ENCODE measurements at places on chromosomes 1 and 21. TPM values are rescaled to one million over a fixed set of nuclear protein-coding genes. Genes with fewer than 3 reads are reported as not detected.
A peak's percentile ranks its signal among the peaks of the same experiment; 100 is the strongest.

DNA sequence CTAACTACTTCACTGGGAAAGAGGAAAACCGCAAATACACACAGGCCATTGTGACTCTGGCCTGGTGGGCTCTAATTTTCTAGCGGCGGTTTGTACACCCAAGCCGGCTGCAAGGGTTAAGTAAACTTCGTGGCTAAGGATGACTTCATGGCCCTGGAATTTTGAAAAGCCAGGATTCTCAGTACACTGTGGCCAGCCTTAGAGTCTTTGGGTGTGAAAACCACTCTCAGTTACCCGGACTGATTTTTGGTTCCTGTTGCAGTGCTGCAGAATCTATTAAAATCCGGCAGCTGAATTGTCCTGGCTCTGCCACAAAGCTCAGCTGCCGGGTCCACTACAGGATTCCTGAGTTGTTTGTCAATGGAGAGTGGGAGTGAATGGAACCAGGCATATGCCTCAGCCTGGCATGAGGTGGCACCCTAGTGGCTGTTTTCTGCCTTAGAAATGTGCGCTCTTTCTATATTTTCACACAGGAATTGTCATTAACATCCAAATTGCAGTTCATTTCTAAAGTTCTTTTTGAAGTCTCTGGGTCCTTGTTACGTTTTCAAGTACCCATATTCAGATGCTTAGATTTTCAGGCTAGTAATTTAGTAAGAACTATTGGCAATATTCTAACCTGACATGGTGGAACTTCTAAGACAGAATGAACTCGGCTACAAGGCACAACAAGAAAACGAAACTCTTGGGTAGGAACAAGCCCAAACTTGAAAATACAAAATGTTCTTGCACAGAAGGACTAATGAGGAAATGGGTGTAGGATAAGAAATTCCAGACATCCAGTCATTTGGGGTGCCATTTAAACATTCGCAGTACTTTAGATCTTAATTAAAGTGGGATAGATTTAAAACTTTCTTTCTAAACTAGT is 255.9 kb downstream of the NFIA start:
- H3K27ac ChIP-seq = peak overlapping the region; percentile 68
- peak; percentile 86 for DNase-seq
- H3K4me1 ChIP-seq = no peaks in the 10 kb centered on the region
- H3K4me3 ChIP-seq = no peak overlapping the region
- no peaks in the 10 kb centered on the region for H3K27me3 ChIP-seq
- H3K36me3 ChIP-seq = no peaks in the 10 kb centered on the region

GRCh38 chr1:176136891-176137290 is 70.2 kb downstream of the COP1 start:
- no peak for DNase-seq
- no peaks in the 10 kb centered on the region for H3K36me3 ChIP-seq

DNA sequence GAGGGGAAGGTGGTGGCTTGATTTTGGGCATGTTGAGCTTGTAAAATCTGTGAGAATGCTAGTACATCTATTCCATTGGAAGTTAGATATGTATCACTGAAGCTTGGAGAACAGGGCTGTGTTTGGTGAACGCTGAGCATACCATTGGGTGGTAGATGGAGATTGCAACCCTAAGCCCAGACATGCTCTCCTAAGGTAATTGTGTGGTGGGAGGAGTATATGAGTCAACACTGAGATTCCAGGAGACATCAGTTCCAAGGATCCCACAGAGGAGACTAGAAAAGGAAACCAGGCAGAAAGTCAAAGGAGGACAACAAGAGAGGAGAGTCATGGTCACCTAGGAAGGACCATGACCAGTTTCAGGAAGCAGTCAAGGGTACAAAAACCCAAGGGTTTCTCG is 60.4 kb downstream of the KIF21B start:
- H3K4me1 ChIP-seq = no peaks in the 10 kb centered on the region
- H3K27ac ChIP-seq = no peak overlapping the region
- H3K4me3 ChIP-seq = no peak overlapping the region
- DNase-seq = no peak
- no peaks in the 10 kb centered on the region for H3K27me3 ChIP-seq

GRCh38 chr1:115815694-115816093 is 25.2 kb downstream of the NHLH2 start:
- peaks cover 2% of the 10 kb centered on the region for H3K4me1 ChIP-seq
- no peak overlapping the region for H3K27ac ChIP-seq
- no peaks in the 10 kb centered on the region for H3K27me3 ChIP-seq
- H3K36me3 ChIP-seq = no peaks in the 10 kb centered on the region
- no peak for DNase-seq

DNA sequence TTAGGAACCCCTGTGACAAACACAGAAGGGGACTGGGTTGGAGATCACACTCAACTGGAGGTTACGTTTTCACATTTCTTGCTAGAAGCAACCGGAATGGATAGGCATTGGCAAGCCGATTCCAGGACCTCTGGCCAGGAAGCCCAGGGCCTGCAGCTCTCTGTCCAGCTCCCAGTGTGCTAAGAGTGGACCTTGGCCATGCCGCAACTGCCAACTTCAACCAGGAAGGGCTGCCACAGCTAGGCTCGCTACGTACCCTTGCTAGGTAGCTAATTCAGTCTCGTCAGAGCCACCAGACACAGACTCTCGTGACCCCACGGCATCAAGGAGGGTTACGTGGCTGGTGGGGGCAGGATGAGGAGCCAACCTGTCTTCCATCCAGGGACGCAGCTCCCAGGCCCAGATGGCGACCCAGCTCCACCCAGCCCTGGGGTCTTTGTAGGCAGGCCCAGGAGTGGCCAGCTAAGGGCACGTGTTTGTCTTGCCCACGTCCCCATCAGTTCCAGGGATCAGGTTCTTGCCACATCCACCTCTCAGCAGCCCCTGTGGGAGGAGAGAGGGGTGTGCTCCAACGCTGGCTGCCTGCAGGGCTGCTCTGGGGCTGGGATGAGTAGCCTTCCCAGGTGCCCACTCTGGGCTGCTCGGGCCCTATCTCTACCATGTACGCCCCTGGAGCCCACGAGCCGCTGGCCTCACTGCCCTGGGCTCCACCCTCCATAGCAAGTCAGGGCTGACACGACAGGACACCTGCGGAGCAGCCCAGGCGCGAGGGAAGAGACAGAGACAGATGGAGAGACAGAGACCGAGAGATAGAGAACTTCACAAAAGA is 39.2 kb downstream of the UBE2G2 start:
- no peak overlapping the region for H3K27ac ChIP-seq
- no peaks in the 10 kb centered on the region for H3K27me3 ChIP-seq
- H3K4me3 ChIP-seq = no peak overlapping the region
- no peaks in the 10 kb centered on the region for H3K36me3 ChIP-seq
- no peaks in the 10 kb centered on the region for H3K4me1 ChIP-seq

DNA sequence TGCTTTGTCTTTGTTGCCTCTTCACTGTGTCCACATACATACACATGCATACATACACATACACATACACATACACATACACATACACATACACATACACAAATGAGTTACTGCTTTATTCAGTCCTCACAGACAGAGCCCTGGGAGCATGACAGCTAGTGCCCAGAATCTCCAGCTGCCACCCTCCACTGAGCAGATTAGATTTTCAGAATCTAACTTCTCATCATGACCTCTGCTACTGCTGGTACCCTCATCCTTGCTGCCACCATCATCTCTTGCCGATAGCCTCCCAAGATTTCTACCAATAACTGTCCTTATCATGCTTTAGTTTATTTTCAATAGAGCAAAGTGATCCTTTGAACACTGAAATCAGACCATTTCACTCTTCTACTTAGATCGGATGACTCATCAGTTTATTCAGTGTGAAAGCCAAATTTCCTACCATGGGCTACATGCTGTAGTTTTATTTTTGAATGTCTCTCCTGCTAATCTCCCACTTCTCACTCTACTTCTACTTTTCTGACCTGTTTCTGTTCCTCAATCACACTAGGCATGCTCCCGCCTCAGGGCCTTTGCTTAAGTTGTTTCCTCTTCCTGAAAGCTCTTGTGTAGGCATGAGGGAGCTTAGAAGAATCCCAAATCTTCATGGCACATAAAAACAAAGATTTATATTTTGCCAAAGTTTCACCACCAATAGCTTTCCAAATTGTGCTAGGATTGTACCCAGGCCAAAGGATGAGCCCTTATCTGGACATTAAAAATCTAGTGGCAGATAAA is 43.0 kb downstream of the ATP6V1G3 start:
- no peaks in the 10 kb centered on the region for H3K27me3 ChIP-seq
- H3K4me3 ChIP-seq = no peak overlapping the region
- DNase-seq = no peak
- H3K36me3 ChIP-seq = no peaks in the 10 kb centered on the region
- no peak overlapping the region for H3K27ac ChIP-seq
- H3K4me1 ChIP-seq = no peaks in the 10 kb centered on the region

DNA sequence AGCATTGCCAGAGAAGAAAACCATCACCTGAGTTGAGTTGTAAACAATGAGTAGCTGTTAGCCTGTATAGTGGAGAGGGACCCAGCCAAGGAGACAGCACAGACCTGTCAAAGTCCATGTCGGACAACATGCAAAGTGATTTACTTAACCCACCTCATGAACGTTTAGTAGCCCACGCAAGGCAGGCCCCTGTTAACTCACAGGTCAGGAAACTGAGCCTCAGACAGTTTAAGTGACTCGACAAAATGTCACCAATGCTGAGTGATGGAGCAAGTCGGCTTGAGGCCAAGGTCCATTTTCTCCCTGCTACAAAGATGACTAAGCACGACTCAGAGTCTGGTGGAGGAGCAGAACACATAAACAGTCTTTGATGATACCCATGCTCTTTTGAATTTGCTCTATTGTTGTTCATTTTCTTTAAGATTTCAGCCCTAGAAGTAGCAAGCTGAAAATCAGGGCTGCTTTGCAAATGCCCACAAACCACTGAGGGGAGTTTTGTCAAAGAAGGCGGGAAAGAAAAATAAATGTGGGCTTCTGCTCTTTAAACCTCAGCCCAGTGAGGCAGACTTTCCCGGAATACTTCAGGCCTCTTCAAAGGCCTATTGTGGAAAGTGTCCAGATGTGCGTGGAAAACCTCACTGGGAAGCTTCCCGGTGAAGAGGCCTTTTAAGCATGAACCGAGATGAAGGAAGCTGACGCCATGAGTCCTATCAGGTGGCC is 83.8 kb upstream of the HOOK1 start:
- H3K27ac ChIP-seq = peak overlapping the region; percentile 68
- no peaks in the 10 kb centered on the region for H3K36me3 ChIP-seq
- peak; percentile 20 for DNase-seq
- no peaks in the 10 kb centered on the region for H3K27me3 ChIP-seq

- H3K27me3 ChIP-seq = no peaks in the 10 kb centered on the region
- DNase-seq = no peak
- H3K4me3 ChIP-seq = no peak overlapping the region
- H3K27ac ChIP-seq = no peak overlapping the region
Observed at GRCh38 chr1:1218524-1219200, 4.7 kb upstream of the TNFRSF4 start.

DNA sequence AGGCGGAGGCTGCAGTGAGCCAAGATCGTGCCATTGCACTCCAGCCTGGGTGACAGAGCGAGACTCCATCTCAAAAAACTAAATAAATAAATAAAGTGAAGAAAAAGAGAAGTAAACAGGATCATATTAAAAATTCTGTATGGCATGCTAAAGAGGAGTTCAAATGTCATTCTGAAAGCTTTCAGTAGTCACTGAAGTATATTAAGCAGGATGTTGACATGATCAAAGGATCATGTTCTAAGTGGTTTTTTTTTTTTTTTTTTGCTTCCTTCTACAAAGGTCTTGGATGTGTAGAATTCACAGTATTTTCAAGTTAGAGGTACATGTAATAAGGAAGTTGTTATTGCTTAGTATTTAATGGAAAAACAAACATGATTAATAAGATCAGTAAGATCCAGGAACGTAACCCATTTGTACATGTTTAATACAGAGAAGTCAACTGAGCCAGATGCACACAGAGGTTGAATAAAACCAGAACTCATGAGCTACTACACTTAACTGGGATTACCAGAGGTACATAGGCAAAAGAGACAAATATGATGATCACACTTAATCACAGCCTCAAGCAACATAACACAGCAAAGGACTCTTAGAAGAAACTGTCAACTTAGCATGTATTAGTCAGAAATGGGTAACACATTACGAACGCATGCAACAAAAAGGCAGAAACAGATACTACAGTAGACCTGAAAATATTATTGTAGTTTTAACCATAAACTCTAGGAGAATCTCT is 12.2 kb downstream of the CDC42BPA start:
- H3K27me3 ChIP-seq = no peaks in the 10 kb centered on the region
- no peaks in the 10 kb centered on the region for H3K4me1 ChIP-seq
- DNase-seq = no peak

DNA sequence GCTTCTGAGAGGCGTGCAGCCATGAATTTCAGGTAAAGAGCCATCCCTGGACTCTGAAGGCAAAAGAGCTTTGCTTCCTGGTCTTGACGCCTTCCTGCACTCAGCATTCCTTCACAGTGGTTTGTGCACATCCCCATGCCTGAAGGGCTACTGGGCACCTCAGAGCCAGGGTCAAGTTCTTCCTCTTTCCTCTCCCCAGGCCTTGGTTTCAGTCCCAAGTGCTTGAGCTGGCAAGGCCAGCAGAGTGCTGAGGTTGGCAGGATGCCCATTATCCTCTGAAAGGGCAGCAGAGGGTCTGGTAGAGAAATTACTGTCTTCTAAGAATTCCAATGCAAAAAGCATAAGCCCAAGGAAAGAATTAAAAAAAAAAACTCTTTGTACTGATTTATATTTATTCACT is 1064.9 kb downstream of the TTLL7 start:
- no peak for DNase-seq
- H3K4me3 ChIP-seq = no peak overlapping the region
- no peaks in the 10 kb centered on the region for H3K36me3 ChIP-seq

- no peak overlapping the region for H3K27ac ChIP-seq
- DNase-seq = no peak
- peak overlapping the region; percentile 9 for H3K4me3 ChIP-seq
Observed at GRCh38 chr1:121519042-121519755, 334.4 kb downstream of the SRGAP2C start.

GRCh38 chr1:157691285-157691920 is 9.2 kb downstream of the FCRL3 start:
- H3K27ac ChIP-seq = no peak overlapping the region
- no peak for DNase-seq
- no peaks in the 10 kb centered on the region for H3K36me3 ChIP-seq
- no peaks in the 10 kb centered on the region for H3K4me1 ChIP-seq

The TRIM46 gene
- total RNA-seq = 0.14 TPM

The GRHL3 gene
- total RNA-seq = 8.1 TPM

The LHX4 gene
- not detected for total RNA-seq

The LAD1 gene
- 12.8 TPM for total RNA-seq

The KPRP gene
- total RNA-seq = 0.57 TPM

The DENND2D gene
- 25.4 TPM for total RNA-seq

The TMEM51 gene
- 17.6 TPM for total RNA-seq

Data from prostate gland (tissue), 2 donors.